Dermis microvascular lymphatic vessel endothelial cell (primary cell): ENCODE measurements at places on chromosomes 1 and 21.

GRCh38 chr1:224911217-224911616, 18.3 kb upstream of the DNAH14 start:
- no peak for DNase-seq

- DNase-seq: no peak
Measured at GRCh38 chr21:24310788-24311187, 1296.5 kb downstream of the MRPL39 start.

DNA sequence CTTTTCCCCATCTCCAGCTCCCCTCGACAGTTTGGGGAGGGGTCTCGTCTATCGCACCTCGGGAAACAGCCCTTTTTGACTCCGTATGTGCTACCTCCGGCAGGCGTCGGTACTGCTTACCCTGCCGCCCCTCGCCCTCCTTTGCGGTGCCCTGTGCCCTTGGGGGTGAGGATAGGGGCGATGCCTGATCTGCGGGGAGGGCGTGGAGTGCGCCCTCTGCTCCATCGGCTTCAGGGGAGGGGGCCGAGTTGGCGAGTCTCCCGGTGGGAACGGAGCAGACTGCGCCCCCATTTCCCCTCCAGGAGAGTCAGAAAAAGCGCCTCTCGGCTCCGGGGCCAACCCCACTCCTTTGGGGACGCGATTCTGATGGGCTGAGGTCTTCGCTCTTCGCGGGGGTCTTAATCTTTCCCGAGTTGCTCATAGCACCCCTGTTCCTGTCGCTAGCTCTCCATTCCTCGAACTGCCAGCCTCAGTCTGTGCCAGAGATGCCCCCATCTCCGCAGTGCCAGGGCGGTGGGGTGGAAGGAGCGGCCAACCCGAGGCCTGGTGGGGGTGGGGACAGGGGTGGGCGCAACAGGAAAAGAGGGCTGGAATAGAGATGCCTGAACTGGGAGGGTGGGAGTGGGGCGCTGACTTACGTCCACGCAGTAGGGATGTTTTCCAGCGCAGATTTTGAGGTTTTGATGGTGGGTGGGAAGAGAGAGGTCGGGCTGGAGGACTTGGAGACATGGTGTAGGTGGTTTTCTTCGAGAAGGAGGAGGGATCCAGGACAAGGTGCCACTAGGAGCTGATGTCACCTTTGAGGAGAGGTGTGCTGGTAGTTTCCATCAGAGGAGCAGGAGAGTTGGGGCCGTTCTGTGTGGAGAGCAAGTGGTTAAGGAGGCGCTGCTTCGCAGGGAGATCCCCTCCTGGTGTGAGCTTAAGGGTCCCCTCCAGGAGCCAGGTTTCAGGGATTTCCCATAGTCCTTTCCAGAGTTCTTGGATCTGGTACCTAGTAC, 674 bp downstream of the PPFIA4 start:
- DNase-seq: no peak

- DNase-seq: no peak
Measured at GRCh38 chr1:25047506-25048240, 117.6 kb upstream of the RUNX3 start.

DNA sequence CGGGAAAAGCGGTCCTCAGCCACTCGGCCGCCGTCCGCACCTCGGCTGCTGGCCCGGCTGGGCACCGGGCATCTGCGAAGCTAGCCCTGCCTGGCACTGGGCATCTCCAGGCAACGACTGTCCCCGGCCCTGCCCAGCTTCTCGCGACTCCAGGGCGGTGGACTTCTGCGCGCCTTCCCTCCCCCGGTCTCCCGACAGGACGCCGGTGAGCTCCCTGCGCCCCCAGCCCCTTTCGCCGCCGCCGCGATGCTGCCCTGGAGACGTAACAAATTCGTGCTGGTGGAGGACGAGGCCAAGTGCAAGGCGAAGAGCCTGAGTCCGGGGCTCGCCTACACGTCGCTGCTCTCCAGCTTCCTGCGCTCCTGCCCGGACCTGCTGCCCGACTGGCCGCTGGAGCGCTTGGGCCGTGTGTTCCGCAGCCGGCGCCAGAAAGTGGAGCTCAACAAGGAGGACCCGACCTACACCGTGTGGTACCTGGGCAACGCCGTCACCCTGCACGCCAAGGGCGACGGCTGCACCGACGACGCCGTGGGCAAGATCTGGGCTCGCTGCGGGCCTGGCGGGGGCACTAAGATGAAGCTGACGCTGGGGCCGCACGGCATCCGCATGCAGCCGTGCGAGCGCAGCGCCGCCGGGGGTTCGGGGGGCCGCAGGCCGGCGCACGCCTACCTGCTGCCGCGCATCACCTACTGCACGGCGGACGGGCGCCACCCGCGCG, 514 bp downstream of the FAM43B start:
- DNase-seq: no peak

- peak; percentile 38 for DNase-seq
Measured at GRCh38 chr1:187264995-187265602, 436.4 kb downstream of the PLA2G4A start.

- DNase-seq: peak; percentile 88
Measured at GRCh38 chr1:43529206-43529731, 1.4 kb upstream of the PTPRF start.

DNA sequence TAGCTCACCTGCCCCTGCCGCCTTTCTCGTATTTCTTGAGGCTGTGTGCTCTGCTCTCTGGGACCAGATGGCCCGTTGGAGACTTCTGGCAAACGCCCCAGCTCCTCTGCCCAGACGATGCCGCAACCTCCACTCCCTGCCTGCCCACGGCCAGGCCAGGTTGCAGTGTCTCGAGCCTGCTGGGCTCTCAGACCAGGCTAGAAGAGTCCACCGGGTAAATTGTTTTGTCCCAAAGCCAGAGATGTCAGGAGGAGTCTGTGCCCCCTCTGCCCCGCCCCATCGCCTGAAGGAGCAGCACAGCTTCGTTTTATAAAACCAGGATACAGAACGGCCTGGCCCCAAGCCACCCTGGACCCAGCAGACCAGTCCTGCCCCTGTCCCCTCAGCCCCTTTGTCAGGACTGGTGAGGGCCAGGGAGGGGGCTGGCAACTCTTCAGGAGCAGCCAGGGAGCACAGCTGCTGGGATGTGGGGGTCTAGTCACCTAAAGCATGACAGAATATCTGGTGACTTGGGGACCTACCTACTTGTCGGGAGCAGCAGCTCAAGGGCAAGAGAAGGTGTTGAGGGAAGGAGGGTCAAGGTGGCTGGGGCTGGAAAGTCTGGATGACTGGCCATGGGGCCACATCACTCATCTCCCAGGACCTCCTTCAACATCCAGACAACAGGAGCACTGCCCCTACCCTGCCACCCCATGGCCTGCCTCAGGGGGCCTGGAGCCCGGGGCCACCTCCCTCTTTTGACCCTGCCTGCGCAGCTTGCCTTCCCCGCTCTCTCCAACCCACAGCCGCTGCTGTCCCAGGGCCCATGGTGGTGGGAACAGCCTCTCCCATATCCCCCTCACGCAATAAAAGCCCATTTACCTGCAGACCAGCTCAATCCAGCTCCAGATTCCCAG, 33.9 kb upstream of the LBR start:
- no peak for DNase-seq

GRCh38 chr1:110719908-110720307, 45.2 kb upstream of the KCNA3 start:
- DNase-seq: no peak

- no peak for DNase-seq
Measured at GRCh38 chr1:168980180-168980579, 126.3 kb upstream of the ATP1B1 start.

GRCh38 chr1:230345139-230345885, 80.8 kb downstream of the PGBD5 start:
- DNase-seq: no peak

- DNase-seq: peak; percentile 21
Measured at GRCh38 chr1:9615316-9616063, 26.8 kb downstream of the TMEM201 start.
